Vagina (tissue), 2 donors: ENCODE measurements at places on chromosomes 1 and 21.

DNA sequence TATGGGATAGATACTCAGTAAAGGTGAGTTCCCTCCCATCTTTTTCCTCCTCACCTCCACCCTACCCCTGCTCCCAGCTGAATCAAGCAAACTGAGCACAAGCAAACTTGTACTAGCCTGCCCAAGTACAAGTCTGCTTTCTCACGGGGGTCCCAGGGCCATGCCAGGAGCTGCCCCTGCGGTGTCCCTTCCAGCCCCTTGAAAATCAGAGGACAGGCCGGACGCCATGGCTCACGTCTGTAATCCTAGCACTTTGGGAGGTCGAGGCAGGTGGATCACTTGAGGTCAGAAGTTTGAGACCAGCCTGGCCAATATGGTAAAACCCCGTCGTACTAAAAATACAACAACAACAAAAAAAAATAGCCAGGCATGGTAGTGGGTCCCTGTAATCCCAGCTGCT is 17.5 kb upstream of the IFFO2 start:
- no peak for DNase-seq

GRCh38 chr1:217524787-217525520 is 105.9 kb downstream of the GPATCH2 start:
- DNase-seq, result no peak

DNA sequence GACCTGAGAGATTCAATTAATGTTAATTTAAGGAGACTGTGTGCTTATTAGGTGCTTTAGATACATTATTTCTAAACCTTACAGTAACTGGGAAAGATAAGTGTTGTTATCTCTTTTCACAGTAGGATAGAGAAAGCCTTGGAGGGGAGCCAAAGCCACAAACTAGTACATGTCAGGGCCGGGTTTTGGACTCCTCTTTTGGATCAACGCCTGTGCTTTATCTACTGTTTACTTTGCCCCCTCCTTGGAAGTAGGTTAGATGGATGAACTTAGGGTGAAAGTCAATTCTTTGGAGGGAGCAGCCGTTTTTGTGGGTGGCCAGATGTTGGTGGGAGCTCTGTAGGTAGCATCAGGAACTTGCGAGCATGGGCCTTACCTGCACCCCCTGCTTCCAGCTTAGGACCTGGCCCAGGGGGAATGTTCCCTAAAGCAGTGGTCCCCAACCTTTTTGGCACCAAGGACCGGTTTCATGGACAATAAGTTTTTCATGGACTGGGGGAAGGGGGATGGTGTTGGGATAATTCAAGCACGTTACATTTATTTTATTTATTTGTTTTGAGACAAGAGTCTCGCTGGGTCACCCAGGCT is 1.7 kb downstream of the HHAT start:
- DNase-seq, result no peak

DNA sequence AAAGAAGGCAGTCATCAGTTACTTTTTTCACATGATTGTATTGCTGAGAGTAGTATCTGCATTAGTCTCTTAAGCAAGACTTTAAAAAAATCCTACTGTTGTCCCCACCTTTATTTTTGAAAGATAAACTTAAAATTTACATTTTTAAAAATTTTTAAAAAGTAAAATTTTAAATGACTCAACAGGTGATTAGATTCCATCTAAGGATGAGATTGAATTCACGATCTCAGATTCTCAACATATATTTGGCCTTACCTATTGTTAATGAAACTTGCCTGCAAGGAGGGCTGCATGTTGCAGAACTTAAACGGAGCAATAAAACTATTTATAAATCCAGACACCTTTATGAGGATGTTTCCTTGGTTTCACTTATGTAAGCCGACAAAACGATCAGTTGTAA is 75.2 kb downstream of the OLFML2B start:
- no peak for DNase-seq

DNA sequence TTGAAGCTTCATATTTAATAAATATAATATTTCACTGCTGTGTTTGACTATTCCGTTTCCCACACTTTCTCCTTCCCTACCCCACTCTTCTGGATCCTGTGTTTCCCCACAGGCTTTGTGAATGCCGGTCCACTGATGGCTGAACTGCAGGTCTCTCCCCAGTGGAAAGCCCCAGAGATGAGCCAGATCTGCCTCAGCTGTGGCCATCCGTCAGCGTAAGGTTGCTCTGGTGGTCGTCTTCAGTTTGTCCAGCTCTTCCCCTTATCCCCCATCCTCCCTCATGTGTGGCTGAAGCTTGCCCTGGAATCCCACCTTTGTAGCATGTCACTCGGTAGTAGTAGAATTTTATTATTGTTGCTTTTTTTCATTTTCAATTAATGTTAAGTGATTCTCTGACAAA is 11.4 kb downstream of the SMAP2 start:
- DNase-seq, result no peak

DNA sequence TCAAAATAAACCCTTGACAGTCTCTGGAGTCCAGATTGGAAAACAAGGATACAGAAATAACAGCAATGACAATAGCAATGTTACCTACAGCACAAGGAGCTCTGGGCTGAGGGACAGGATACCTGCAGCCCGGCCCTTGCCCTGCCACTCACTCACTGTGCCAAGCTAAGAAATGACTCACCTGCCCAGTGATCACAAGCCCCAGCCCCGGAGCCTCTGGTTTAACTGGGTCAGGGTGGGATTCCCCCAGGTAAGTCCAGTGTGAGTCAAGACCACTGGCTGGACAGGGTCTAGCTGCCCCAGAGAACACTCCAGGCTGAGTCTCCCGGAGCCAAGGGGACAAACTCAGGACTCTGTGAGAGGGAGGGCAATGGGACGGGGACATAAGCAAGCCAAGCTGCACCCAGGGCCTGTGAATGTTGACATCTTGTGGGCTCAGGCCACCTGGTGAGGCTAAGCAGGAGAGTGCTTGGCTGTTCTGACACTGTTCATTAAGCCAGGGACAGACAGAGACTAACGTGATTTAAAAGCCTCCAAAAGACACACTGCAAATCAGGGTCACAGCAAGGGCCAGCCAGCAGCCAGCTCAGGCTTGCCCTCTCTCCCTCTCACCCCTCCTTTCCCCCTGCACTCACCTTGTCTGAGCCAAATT is 64.1 kb downstream of the MIS18A start:
- DNase-seq, result peak; percentile 52

GRCh38 chr1:88237058-88237457 is 447.0 kb upstream of the PKN2 start:
- no peak for DNase-seq

GRCh38 chr1:177126267-177126666 is 38.2 kb downstream of the ASTN1 start:
- no peak for DNase-seq

- no peak for DNase-seq
Observed at GRCh38 chr1:109246141-109246551, 3.2 kb upstream of the CELSR2 start.

DNA sequence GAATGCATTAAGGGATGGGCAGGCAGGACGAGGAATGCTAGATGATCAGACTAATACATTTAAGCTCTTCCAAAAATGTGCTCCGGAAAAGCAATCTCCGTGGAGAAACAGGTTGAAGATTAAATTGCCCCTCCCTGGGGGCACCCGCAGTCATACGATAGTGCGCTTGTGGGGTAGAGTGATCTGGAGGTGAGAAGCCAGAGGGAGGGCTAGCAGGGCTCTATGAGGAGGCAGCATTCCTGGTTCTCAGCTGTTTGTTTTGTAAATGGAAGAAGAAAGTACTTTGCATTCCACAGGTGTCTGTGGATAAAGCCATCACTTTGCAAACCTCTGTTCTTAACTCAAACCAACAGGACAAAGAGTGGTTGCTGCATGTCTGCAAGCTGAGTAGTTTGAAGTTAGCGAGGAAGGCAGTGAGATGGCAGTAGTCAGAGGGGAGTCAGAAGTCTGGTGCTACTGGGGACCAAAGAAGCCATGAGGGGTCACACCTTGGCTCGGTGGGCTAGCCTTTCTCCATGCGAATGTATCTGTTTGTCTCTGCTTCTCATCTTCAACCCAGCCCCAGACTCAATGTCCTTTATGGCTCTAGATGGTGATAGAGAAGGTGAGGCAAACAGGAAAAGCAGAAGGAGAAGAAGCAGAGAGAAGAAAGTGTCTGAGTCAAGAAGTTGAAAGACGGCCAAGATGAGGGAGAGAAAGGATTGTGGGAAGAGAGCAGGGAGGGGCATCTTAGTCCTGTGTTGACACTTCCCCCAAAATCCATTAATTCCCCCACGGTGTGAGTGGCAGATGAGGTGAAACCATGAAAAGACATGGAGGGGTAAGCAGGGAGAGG is 65.2 kb upstream of the GJA8 start:
- no peak for DNase-seq

DNA sequence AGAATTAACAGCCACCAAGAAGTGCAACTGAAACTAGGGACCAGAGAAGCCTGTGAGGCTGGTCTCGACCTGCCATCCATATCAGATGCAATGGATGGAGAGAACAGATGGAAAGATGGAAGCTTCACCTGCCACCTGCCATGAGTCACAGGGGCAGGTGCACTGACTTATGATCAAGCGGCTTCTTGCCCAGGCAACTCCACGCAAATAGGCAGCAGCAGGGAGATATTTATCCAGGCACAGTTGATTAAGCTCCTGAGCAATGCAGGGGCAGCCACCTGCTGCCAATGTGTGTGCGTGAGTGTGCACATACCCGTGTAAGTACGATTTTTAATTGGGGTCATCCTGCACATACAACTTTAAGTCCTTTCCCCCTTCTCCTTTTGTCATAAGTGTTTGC is 174.2 kb downstream of the PTPRU start:
- DNase-seq, result no peak

- DNase-seq, result no peak
Observed at GRCh38 chr1:166814611-166815010, 24.7 kb upstream of the POGK start.

GRCh38 chr1:30857062-30857461 is 51.5 kb downstream of the SDC3 start:
- DNase-seq, result no peak
